NCI-H1417 treated with DMSO at 0.1 percent for 48 hours (cell line): ENCODE measurements at places on chromosomes 3 and 15.

DNA sequence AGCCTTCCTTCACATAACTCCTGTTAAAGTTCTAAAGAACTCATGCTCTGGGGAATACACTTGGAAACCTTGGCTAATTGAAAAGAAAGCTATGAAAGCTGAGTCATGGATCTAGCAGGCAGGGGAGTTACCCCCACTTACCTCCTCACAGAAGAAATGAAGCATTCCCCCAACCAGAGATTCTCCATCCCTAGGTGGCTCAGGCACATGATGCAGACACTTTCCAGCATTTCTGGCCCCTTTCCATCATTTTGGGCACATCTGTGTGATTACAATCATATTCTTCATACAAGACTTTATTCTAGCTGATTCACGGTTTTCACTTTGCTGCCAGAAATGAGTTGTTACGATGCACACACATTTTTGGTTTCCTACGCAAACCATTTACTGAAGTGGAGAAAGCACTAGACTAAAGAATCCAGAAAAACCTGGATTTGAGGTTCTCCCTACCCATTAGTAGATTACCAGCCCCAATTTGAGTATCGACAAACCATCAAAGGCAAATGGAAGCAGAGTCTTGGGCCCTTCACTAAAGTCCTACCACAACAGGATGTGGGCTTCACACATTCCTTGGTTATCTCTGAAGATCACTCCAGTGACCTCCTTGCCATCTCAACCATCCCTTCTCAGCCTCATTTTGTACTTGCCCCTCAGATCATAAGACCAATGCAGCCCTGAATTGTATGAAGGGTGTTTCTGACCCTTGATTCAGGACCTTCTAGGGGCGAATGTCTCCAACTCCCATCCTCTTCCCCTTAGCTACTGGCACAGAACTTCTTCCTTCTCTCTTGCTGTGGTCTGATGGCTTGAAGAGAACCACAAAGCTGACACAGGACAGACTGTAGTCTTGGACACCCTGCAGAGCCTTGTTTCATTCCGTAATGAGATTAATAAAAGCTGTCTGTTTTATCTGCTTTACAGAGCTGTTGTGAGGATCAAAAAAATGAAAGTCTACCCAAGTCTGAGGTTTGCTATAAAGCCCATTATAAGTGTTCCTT is 42.5 kb upstream of the SNRK start:
- DNase-seq, result no peak

DNA sequence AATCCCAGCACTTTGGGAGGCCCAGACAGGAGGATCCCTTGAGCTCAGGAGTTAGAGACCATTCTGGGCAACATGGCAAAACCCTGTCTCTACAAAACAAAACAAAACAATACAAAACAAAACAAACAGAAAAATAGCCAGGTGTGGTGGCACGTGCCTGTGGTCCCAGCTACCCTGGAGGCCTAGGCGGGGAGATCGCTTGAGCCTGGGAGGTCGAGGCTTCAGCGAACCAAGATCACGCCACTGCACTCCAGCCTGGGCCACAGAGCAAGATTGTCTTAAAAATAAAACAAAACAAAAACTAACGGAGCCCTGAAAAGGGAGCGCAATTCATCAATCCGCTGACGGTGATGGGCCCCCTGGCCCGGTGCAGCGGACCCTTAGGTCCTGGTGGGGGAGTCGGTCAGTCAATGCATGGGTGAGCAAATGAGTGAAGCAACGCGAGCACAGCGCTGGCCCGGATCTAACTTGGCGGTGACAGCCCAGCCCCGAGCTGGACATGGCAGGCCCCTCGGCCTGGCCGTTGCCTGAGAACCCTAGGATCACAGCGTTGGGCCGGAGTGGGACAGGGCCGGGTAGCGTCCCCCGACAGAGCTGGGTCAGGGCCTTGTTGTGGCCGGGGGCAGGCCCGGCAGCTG is 52.4 kb upstream of the BLM start:
- DNase-seq, result no peak

DNA sequence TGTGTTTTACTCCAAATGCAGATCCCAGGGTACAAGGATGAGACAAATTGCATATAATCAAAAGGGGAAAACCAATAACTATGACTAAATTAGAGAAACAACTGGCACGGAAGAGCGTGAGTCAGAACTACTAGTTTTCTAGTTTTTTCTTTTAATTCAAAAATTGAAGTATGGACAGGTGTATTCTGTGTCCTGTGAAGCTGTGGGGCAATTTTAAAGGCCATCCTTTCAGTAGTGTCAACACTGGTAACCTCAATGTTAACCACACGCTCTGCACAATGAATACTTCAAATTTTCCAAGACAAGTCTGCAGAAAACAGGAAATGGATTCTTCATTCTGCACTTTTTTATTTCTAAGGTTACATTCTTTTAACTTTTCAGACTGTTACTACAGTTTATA is 32.5 kb upstream of the GOLGA8A start:
- no peak for DNase-seq

GRCh38 chr15:90219421-90220141 is 14.2 kb downstream of the CIB1 start:
- DNase-seq, result no peak

DNA sequence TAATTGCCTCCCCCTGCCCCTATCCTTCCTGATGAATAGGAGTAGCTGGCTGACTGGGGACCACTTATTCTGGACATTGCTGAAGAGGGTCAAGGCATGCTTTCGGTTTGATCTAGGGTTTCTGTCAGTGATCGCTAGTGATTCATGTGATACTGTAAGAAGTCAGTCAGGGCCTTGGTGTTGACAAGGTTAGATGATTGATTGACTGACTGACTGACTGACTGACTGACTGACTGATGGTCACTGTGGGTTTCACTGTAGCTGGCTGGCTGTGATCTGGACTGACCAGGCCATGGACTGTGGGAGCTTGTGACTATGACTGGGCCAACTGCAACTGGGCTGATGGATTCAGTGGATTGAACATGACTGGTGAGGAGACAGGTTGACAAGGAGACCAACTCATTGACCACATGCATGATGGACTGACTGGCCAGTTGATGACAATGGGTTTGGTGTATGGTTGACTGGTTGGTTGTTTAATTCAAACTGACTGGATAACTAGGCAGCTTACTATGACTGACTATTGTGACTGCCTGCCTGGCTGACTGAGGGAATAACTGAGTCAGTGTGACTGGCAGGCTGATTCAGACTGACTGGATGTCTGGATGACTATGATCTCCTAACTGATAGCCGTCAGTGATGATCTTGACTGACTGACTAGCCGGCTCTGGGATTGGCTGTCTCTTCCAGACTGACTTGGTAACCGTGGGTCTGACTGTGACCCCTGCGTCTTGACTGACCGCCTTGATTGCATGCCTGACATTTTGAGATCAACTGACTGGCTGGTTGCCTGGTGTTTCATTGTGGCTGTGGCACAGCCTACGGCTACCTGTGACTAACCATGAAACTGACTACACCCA is 509.9 kb downstream of the SHQ1 start:
- no peak for DNase-seq

DNA sequence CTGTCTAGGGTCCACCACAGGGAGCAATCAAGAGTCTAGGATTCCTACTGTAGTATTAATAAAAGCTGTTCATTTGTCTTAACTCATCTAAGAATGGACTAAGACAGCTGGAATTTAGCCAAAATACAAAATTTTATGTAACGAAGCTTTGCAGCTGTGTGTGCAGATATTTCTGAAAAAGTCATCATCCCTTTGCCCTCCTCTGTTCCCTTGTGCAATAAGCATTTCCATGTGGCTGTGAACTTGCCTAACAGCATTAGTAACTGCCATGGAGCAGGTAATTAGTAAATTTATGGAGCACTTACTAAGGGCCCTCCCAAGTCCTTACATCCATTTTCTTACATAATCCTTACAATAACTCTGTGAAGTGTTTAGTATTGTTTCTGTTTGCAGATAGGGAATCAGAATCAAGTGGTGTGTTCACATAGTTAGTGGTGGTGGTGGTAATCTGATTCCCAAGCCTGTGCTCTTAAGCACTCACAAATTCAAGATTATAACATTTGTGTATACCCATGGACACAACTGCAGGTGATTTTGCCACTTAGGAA is 114.5 kb downstream of the RARB start:
- no peak for DNase-seq

DNA sequence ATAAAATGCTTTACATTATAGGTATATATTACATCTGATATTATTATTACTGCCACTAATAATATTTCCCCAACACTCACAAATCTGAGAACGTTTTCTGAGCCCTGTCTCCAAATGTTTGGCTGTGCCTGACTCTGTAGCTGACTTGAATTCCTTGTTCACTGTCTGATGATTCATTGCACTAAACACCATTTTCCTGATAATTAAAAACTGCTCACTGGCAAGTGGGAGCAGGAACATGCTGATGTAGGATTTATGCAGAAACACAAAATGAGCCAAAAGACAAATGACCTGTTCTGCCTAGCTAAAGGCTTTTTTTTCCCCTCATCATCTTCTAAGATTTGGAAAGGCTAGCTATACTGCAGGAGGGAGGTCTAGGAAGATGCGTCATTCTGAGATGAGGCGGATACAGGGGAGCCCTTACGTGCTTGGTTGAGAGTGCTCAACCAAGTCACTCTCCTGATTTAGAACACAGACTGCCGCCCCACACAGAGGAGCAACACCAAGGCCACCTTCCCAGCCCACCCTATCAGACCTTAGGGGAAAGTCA is 380.7 kb downstream of the EPHB1 start:
- no peak for DNase-seq

GRCh38 chr3:150371741-150372254 is 36.3 kb upstream of the TSC22D2 start:
- DNase-seq, result no peak

DNA sequence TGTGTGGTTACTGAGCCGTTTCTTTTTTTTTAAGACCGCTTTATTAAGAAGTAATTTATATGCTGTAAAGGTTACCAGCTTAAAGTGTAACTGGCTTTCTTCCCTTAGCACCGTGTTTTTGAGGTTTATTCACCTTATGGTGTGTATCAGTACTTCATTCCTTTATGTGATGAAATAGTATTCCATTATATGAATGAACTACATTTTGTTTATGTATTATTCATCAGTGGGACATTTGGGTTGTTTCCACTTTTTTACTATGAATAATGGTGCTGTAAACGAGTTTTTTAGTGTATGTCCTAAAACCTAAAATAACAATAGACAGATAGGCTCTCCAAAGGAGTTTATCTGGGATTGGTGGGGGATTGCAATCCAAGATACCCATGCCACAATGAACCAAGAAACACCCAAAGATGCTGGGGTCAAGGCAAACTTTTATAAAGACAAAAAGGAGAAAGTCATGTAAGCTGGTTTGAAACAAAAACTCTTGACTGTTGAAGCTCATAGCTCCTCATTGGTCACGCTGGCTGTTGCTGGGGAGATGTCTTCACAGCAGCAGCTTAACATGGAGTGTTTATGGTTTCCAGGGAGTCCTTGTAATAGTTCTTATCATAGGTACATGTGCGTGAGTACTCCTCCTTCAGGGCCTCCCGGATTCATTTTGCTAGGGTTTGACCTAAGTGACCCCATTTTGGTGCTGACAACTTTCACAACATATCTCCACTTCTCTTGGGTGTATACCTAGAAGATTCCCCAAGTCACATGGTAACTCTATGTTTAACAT is 16.0 kb downstream of the TM2D3 start:
- DNase-seq, result no peak

GRCh38 chr3:16060358-16060852 is 114.1 kb upstream of the GALNT15 start:
- DNase-seq, result no peak

GRCh38 chr15:36590838-36591237 is 11.4 kb downstream of the CDIN1 start:
- DNase-seq, result no peak

DNA sequence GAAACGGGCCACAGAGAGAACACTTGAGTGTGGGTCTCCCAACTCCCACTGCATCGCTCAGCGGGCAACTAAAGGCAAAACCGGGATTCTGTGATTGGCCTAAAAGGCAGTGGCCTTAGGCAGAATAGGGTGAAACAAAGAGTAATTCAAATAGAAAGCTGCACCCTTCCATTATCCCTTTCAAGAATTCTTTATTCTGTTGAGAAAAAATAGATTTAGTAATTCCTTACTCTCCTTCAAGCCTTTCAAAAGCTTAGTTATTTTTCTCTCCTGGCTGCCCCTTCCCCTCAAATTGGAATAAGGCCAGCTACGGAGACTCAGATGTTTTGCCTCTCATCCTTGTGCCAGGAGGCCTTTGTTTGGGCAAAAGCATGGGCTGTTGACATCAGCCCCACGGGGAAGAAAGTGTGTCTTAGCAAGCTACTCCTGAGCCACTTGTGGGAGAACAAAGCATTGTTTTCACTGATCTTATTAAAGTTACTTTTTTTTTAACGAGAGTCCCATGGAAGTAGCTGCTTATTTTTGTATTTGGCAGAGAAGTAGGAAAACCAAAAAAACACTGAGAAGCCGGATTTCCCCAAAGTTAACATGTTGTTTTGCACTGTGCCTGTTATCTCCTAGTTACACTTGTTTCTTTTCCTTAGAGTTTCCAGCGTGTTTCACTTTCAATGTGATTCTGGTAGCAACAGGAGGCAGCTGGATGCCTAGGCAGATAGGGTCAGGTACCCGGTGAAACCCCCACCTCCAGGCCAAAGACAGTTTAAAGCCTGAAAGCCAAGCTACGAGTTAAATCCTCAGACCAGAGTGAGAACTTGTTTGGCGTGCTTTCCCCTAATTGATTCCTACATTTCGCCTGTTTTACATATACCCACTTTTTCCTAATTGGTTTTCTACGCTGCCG is 2.2 kb downstream of the ST6GAL1 start:
- DNase-seq, result no peak

DNA sequence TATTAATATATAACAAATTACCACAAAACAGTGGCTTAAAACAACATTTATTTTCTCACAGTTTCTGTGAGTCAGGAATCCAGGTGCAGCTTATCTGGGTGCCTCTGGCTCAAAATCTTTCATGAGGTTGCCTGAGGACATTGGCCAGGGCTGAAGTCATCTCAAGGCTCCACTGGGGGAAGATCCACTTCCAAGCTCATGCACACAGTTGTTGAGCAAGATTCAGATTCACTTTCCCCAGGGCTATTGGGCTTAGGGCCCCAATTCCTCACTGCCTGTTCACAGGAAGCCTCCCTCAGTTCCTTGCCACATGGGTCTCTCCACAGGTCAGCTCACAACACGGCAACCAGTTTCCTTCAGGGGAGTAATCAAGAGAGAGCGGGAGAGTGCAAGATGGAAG is 35.0 kb downstream of the RFTN1 start:
- no peak for DNase-seq

GRCh38 chr3:14624498-14624897 is 27.1 kb upstream of the CCDC174 start:
- DNase-seq, result no peak
